ENCODE measurements at places on chromosomes 3 and 15. TPM values are rescaled to one million over a fixed set of nuclear protein-coding genes. Genes with fewer than 3 reads are reported as not detected.

TMEM108 gene
- 18.5 TPM for total RNA-seq

OR5H6 gene
- total RNA-seq = not detected

MITF gene
- 45.1 TPM for total RNA-seq

GUCA1C gene
- not detected for total RNA-seq

THBS1 gene
- total RNA-seq = 226 TPM

C3orf20 gene
- total RNA-seq = not detected

CLDN11 gene
- total RNA-seq = 22.4 TPM

DNA sequence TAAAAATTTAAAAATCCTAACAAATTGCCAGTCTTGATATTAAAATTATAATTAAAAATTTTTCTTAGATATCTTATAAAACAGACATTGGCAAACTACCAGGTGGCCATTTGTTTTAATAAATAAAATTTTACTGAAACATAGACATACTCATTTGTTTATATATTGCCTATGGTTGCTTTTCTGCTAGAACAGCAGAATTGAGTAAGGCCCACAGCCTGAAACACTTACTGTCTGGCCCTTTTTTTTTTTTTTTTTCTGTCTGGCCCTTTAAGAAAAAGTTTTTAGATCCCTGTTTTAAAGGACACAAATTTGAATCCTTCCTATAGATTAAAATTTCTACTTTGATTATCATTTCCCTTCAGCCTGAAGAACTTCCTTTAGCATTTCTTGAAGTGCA is 60.5 kb upstream of the CTDSPL2 start:
- H3K4me1 ChIP-seq = no peaks in the 10 kb centered on the region
- H3K4me3 ChIP-seq = no peak overlapping the region
- H3K36me3 ChIP-seq = no peaks in the 10 kb centered on the region

DNA sequence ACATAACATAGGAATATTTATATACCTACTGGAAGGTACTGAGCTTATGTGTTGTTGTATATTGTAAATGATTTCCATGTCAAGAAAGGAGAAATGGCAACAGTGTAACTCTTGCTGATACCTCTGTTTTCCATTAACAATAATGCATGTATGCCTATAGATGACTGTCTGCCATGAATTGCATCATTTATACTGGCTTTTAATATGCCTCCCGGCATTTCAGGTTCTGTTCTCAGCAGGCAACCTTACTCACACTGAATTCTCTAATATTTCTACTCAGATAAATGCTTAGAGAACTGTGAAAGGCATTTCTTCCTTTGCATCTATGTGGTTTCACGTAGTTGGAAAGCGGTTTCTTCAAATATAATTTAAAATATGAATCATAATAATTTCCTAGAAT is 41.8 kb downstream of the LEKR1 start:
- DNase-seq = no peak
- no peaks in the 10 kb centered on the region for H3K4me1 ChIP-seq
- H3K36me3 ChIP-seq = no peaks in the 10 kb centered on the region
- no peak overlapping the region for H3K27ac ChIP-seq

DNA sequence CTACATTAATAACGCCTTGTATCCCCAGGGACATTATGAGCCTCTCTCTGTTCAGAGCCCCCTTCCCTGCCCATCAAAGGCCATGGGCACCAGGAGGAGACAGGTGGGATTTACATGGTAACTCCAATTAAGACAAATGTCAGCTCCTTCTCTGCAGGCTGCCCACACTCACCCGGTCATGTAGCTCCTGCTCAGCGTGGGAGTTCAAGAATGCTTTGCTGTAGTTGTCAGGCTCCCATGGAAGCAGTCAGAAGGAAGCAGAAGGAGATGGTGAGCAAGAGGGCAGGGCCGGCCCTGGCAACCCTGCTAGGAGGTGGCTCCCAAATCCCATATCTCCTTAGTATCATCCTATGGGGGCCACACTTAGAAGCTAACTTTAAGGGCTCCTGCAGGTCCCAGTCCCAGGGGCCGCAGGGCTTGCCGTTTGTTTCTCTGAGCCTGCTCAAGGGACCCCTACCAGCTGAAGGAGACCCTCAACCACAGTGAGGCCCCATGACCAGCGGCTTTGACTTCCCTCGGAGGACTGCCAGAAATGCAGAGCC is 218.4 kb upstream of the TLE3 start:
- peaks cover 29% of the 10 kb centered on the region for H3K4me1 ChIP-seq
- no peak for DNase-seq
- H3K27ac ChIP-seq = no peak overlapping the region
- H3K36me3 ChIP-seq = no peaks in the 10 kb centered on the region
- H3K4me3 ChIP-seq = no peak overlapping the region

- peaks cover 6% of the 10 kb centered on the region for H3K4me1 ChIP-seq
- H3K4me3 ChIP-seq = no peak overlapping the region
- no peaks in the 10 kb centered on the region for H3K27me3 ChIP-seq
- no peak for DNase-seq
Measured at GRCh38 chr15:65580287-65580686, 30.6 kb downstream of the INTS14 start.

DNA sequence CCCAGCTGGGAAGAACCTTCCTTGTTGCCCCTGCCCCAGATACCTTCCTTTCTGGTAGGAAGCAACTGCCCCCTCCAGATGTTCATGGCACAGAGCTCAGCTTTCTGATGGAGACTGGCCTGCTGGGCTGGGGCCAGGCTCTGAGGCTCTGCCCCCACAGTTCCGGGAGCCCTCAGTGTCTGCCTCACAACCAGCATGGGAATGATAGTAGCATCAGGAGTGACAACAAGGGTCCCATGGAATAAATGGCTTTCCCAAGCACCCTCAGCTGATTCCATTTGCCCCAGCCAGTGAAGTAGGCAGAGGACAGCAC is 65.6 kb upstream of the IQSEC1 start:
- H3K4me1 ChIP-seq = no peaks in the 10 kb centered on the region
- H3K4me3 ChIP-seq = no peak overlapping the region
- H3K36me3 ChIP-seq = no peaks in the 10 kb centered on the region
- H3K27ac ChIP-seq = no peak overlapping the region

DNA sequence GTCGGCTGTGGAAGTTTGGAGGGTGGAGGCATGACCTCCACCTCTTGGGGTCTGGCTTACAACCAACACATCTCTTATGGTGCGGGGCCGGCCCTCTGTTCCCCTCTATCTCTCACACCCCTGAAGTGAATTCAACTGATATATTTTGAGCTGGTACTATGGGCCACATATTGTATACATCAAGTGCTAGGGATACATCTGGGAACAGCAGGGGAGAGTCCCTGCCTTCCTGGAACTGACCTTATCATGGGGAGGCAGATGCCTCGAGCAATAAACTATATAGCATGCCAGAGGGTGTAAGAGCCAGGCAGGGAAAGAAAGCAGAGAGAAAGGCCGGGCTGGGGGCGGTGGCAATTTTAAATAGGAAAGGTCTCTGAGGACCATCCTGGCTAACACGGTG is 60.4 kb upstream of the TRPM1 start:
- H3K4me3 ChIP-seq = no peak overlapping the region
- H3K36me3 ChIP-seq = no peaks in the 10 kb centered on the region
- no peak overlapping the region for H3K27ac ChIP-seq
- H3K27me3 ChIP-seq = no peaks in the 10 kb centered on the region

- no peaks in the 10 kb centered on the region for H3K27me3 ChIP-seq
- H3K36me3 ChIP-seq = peaks cover 4% of the 10 kb centered on the region
- no peak overlapping the region for H3K27ac ChIP-seq
- no peak overlapping the region for H3K4me3 ChIP-seq
- H3K4me1 ChIP-seq = peaks cover 8% of the 10 kb centered on the region
- DNase-seq = no peak
Measured at GRCh38 chr3:141544697-141545096, 57.9 kb downstream of the RASA2 start.

DNA sequence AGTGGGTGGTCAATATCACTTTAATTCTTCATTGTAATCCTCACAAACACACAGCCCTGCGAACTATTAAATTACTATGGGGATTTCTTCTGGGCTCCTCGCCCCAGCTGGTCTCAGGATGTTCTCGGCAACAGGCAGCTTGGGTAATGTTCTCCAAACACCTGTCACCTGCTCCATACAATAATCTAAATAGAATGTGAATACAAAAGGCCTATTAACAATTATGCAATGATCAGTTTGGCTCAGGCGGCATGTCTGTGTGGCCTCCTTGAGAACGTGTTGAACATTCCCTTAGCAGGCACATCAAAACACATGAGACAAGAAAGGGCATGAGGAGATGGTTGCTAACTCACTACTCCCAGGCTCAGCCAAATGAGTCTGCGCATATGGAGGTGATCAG is 158.6 kb upstream of the KBTBD8 start:
- no peak overlapping the region for H3K4me3 ChIP-seq
- no peaks in the 10 kb centered on the region for H3K27me3 ChIP-seq
- no peaks in the 10 kb centered on the region for H3K4me1 ChIP-seq
- no peaks in the 10 kb centered on the region for H3K36me3 ChIP-seq
- DNase-seq = no peak

DNA sequence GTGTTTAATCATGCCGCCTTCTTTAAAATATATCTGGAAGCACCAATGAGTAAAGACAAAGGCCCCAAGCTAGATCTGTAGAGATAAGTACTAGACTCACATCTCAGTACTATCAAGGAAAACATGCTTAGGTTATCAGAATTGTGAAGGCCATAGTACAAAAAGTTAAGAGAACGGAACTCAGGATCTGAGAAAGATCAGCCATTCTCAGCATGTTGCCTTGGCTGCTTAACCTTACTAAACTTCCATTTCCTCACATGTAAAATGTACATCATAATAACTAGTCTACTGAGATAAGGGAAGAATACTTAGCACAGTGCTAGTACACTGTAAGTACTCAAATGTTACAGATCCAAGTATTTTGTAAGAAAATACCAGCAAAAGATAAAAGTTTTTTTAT is 7.6 kb downstream of the DNAJC19 start:
- H3K4me3 ChIP-seq = no peak overlapping the region
- no peaks in the 10 kb centered on the region for H3K27me3 ChIP-seq
- DNase-seq = no peak

- no peaks in the 10 kb centered on the region for H3K27me3 ChIP-seq
- H3K4me1 ChIP-seq = no peaks in the 10 kb centered on the region
- no peak overlapping the region for H3K4me3 ChIP-seq
Measured at GRCh38 chr15:77557564-77557963, 75.1 kb downstream of the LINGO1 start.

GRCh38 chr3:146967783-146968182 is 362.6 kb upstream of the PLSCR5 start:
- H3K27ac ChIP-seq = no peak overlapping the region
- H3K4me1 ChIP-seq = no peaks in the 10 kb centered on the region
- no peaks in the 10 kb centered on the region for H3K36me3 ChIP-seq
- DNase-seq = no peak
- H3K27me3 ChIP-seq = no peaks in the 10 kb centered on the region
- no peak overlapping the region for H3K4me3 ChIP-seq

- no peak overlapping the region for H3K27ac ChIP-seq
- no peak for DNase-seq
- H3K4me1 ChIP-seq = no peaks in the 10 kb centered on the region
- H3K4me3 ChIP-seq = no peak overlapping the region
Measured at GRCh38 chr3:13424865-13425617, 4.9 kb upstream of the NUP210 start.

- H3K36me3 ChIP-seq = no peaks in the 10 kb centered on the region
- H3K27ac ChIP-seq = no peak overlapping the region
Measured at GRCh38 chr3:146975032-146975431, 369.9 kb upstream of the PLSCR5 start.

- peaks cover 24% of the 10 kb centered on the region for H3K4me1 ChIP-seq
- no peak overlapping the region for H3K4me3 ChIP-seq
- H3K36me3 ChIP-seq = no peaks in the 10 kb centered on the region
- peaks cover 21% of the 10 kb centered on the region for H3K27me3 ChIP-seq
- no peak for DNase-seq
- H3K27ac ChIP-seq = no peak overlapping the region
Measured at GRCh38 chr3:58586776-58587192, 9.6 kb upstream of the FAM107A start.

GRCh38 chr3:19025441-19025840 is 122.9 kb upstream of the KCNH8 start:
- no peaks in the 10 kb centered on the region for H3K27me3 ChIP-seq
- H3K4me3 ChIP-seq = no peak overlapping the region
- H3K27ac ChIP-seq = no peak overlapping the region

DNA sequence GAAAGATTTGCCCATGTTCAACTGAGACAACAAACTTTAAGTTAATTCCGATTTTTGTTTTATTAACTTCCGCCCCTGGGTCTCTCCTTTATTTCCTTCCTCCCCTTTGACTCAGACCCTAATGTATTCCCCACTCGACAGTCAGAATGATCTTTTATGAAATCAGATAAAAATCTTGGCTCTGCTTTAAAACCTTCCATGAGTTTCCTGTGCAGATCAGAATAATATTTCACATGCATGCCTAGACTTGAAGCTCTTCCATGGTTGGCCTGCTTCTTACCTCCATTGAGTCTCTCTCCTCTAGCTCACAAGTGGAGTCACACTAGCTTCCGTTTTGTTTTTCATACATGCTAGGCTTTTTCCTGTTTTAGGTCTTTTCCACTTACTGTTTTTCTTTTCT is 116.8 kb upstream of the SPATA16 start:
- H3K27me3 ChIP-seq = no peaks in the 10 kb centered on the region
- H3K36me3 ChIP-seq = no peaks in the 10 kb centered on the region

DNA sequence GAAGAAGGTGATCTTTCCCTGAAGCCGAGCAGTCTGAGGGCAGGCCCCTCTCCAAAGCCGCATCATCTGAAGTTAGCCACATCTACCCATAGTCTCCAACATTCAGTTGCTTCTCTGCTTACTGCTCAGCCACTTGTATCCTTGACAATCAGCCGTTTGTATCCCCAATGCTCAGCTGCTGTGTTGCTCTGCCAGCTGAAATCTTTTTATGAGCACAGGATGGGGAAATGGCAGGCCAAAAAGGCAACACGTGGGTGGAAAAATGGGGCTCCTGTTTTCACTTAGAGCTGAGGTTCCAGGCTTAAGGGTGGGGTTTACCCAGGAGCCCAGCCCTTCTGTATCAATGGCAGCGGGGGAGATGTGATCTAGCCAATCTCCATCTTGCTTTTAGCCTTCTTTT is 36.3 kb downstream of the METTL6 start:
- H3K27ac ChIP-seq = no peak overlapping the region
- no peaks in the 10 kb centered on the region for H3K36me3 ChIP-seq
- H3K27me3 ChIP-seq = no peaks in the 10 kb centered on the region
- no peak for DNase-seq
- peaks cover 7% of the 10 kb centered on the region for H3K4me1 ChIP-seq

DNA sequence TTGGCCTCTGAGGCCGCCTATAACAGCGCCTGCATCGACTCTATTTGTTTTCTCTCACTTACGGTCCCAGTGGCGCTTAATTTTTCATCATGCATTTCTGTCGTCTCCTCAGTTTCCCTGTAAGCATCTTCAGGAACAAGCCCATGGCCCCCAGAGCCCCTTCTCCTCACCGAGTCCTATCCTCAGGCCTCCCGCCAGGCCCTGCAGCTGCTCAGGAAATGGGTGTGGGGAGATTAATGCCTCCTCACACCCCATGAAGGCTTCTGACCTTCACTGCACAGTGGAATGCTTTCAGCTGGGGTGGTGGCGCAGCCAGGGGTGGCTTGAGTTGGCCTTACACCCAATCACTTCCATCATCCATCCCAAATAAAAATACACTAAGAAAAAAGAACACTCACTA is 260.4 kb downstream of the FAM43A start:
- H3K4me3 ChIP-seq = no peak overlapping the region
- no peak overlapping the region for H3K27ac ChIP-seq
- H3K36me3 ChIP-seq = no peaks in the 10 kb centered on the region
- no peak for DNase-seq
- peaks cover 1% of the 10 kb centered on the region for H3K4me1 ChIP-seq
- no peaks in the 10 kb centered on the region for H3K27me3 ChIP-seq

- no peaks in the 10 kb centered on the region for H3K4me1 ChIP-seq
- no peaks in the 10 kb centered on the region for H3K36me3 ChIP-seq
- H3K4me3 ChIP-seq = no peak overlapping the region
Measured at GRCh38 chr15:101397521-101398003, 91.9 kb downstream of the PCSK6 start.
